ENCODE measurements at places on chromosomes 5 and 9. TPM values are rescaled to one million over a fixed set of nuclear protein-coding genes. Genes with fewer than 3 reads are reported as not detected.

BAAT gene
- not detected for polyA plus RNA-seq

PCDHGA3 gene
- 0.08 TPM for polyA plus RNA-seq

OGN gene
- polyA plus RNA-seq, result 0.87 TPM

FBXL7 gene
- 9.8 TPM for polyA plus RNA-seq

SLC6A3 gene
- polyA plus RNA-seq, result not detected

SIGMAR1 gene
- polyA plus RNA-seq, result 25.5 TPM

SLC23A1 gene
- not detected for polyA plus RNA-seq

CCDC69 gene
- polyA plus RNA-seq, result 24.9 TPM

ADAMTSL2 gene
- 1.4 TPM for polyA plus RNA-seq

GZMA gene
- 5.5 TPM for polyA plus RNA-seq

IER5L gene
- polyA plus RNA-seq, result 25.1 TPM

IFNA2 gene
- not detected for polyA plus RNA-seq

OR1Q1 gene
- polyA plus RNA-seq, result not detected

KCNN2 gene
- not detected for polyA plus RNA-seq

DDX4 gene
- not detected for polyA plus RNA-seq

SLC25A48 gene
- polyA plus RNA-seq, result not detected

IL33 gene
- 47.5 TPM for polyA plus RNA-seq

CEMIP2 gene
- 12.4 TPM for polyA plus RNA-seq

LHX3 gene
- not detected for polyA plus RNA-seq

CTSV gene
- 6.0 TPM for polyA plus RNA-seq

SHISAL2B gene
- not detected for polyA plus RNA-seq

SPINK6 gene
- not detected for polyA plus RNA-seq

GPBP1 gene
- 44.0 TPM for polyA plus RNA-seq

OMD gene
- polyA plus RNA-seq, result 2.2 TPM

ZNF883 gene
- 0.93 TPM for polyA plus RNA-seq
